ENCODE measurements at places on chromosomes 16 and 17.

- DNase-seq: no peak
Observed at GRCh38 chr17:39706921-39707337, 7.1 kb downstream of the ERBB2 start.

DNA sequence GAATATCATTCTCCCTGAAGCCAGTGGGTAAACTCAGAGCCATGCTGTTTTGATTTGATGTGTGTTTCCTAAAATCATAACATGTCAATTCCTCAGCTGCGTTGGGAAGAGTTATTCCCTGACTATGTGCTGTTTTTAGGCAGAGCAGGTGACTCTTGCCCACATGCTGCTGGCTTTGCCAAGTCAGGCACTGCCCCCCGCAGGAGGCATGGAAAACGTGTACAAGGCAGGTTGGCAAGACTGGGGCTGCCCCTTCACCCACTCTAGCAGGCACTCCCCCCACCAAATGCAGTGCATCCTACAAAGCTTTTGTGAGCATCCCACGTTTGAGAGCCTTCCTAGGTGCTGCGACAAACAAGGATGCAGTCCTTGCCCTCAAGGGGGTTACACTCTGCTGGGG lies 38.3 kb upstream of the NAT9 start:
- DNase-seq: no peak

- no peak for DNase-seq
Observed at GRCh38 chr17:48515925-48516900, 14.6 kb downstream of the HOXB1 start.

DNA sequence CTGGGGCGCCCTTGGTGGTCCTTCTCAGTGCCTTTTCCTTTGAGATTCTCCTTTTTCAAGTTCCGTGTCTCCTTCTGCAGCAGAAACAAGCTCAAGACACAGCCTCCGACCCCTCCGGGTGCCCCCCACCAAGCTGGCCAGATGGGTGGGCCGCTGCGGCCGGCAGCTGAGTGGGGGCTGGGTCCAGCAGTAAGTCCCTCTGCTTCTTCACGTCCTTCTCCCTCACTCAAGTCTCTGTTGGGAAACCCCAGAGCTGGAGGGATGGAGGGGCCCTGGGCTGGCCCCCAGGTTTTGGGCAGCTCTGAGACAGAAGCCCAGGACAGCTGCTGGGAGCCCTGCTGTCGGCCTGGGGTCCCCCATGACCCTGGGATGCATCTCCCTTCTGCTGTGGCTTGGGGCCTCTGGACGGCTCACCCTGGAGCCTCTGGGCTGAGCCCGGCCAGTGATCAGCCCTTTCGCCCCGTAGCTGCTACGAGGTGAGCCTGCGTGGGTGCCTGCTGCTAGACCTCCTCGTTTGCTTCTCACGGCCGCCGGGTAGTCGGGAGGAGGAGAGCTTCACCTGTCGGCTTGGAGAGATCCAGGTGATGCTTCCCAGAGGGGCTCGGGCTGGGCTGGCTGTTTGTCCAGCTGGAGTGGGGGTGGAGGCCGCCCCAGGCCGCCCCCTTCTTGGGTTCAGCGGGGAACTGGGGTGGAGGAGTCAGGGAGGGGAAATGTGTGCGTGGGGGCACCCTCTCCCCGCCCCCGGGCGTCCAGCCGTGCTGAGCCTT lies 10.7 kb downstream of the ENGASE start:
- DNase-seq: no peak

- no peak for DNase-seq
Observed at GRCh38 chr17:66172691-66173223, 19.2 kb downstream of the CEP112 start.

DNA sequence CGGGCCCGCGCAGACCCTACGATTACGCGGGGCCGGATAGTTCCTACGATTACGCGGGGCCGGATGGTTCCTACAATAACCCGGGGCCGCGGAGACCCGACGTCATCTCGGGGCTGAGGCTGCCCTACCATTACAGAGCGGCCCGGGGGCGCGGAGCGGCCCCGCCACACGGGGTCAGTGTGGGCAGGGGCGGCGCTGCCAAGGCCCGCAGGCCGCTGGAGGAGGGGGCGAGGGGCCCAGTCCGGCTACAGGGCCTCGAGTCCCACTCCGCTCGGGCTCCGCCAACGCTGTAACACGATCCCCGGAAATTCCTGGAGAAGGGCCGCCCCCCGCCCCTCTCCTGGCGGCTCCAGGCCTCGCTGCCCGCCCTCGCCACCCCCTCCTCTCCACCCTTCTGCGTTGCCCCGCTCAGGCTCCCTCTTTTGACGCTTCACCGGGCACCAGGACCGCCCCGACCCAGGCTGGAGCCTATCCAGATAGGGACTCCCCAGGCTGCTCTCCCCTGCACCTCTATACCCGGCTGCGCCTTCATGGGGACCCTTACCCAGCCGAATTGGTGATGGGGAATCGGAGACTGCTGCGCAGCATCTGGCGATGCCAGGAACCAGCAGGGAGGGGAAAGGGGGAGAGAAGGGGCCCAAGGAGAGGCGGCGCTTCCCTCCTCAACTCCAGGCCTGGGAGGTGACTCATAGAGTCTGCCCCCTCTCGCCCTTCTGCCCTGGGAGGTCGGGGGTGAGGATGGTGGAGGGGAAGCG lies at the start of gene RAB34:
Gene RAB34, minus strand, starts transcription at position 291 of the 755 bp plus-strand sequence. CDS start 602 bp downstream, outside the sequence.
- no peak for DNase-seq

DNA sequence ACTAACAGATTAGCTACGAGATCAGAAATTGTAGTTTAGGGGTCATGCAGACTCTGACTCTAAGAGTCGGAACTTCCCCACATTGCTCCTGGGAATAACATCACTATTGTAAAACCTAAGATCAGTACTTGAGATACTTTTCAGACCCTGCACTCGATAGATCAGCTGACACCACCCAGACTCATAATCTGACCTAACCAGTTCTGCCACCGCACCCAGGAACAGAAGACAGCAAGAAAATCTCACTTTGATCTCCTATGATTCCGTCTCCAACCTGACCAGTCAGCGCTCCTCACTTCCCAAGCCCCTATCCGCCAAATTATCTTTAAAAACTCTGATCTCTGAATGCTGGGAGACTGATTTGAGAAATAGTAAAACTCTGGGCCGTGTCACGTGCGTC lies 27.2 kb upstream of the ASGR2 start:
- DNase-seq: no peak

DNA sequence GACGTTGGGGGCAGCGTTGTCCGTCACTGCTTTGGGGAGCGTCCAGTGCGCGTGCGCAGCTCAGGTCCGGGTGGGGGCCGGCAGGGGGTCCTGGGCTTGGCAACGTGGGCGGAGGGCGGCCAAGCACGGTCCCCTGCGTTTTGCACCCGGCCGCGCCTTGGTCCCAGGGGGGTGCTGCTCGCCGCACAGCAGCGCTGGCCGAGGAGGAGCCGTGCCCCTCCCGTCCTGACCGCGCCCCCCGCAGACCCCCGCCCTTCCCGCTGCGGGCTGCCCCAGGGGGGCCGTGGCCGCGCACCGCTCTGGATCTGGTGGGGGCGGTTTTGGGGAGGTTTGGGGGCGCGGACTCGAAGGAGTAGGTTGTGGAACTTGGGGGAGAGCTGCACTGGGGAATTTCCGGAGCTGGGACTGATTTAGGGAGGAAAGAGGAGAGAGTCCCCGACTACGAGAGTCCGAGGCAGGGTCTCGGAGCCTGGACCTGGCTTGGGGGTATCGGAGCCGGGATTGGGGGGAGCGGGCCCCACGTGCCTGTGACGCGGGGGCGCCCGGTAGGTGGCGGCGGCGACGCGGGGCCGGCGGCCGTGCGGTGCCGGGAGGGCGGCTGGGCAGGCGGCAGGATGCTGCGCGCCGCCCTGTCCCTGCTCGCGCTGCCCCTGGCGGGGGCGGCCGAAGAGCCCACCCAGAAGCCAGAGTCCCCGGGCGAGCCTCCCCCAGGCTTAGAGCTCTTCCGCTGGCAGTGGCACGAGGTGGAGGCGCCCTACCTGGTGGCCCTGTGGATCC lies at the start of gene SLC9A5:
Gene SLC9A5, plus strand, starts transcription at position 579 of the 777 bp plus-strand sequence. Its CDS starts 36 bp downstream, at position 615.
- DNase-seq: no peak

GRCh38 chr17:73196500-73196899 lies 3.6 kb downstream of the COG1 start:
- no peak for DNase-seq

GRCh38 chr17:45104497-45104896 lies 27.8 kb downstream of the PLCD3 start:
- DNase-seq: no peak

DNA sequence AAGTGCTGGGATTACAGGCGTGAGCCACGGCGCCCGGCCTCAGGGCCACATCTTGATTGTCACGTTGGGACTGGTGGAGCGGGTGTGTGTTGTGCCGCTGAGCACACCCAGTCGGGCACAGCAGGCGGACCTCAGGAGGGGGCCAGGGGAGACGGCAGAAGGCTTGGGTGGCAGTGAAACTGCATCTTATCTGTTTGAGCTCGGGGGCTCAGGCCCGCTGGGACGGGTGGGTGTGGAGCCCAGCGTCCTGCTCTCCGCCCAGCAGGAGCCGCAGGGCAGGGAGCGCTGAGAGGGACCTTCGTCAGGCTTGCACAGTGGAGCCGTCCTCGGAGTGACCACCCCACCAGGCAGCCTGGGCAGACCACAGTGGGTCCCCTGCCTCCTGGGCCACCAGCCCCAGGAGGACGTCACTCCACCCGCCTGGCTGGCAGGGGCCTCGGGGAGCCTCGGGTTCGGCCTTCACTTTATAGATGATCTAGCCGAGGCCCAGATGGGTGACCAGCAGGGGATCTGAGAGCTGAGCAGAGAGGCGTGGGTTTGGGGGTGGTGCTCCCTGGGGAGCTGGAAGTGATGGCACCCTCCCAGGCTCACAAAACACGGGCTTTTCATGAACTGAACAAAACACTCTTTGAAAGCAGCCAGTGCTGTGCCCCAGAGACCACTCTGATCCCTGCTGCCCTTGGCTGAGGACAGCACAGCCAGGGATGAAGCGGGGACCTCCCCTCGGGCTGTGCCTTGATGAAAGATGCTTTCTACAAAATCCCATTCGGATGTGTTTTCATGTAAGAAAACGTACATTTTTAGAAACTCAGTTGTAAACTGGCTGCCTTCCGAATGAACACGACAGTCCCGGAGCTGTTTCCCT lies 181.1 kb downstream of the SEC14L1 start:
- DNase-seq: no peak

GRCh38 chr16:15811481-15812400 lies 45.1 kb downstream of the MYH11 start:
- no peak for DNase-seq

GRCh38 chr17:79911430-79912399 lies 72.5 kb upstream of the CBX4 start:
- no peak for DNase-seq

GRCh38 chr17:31508288-31509094 lies 117.0 kb downstream of the RAB11FIP4 start:
- DNase-seq: no peak

DNA sequence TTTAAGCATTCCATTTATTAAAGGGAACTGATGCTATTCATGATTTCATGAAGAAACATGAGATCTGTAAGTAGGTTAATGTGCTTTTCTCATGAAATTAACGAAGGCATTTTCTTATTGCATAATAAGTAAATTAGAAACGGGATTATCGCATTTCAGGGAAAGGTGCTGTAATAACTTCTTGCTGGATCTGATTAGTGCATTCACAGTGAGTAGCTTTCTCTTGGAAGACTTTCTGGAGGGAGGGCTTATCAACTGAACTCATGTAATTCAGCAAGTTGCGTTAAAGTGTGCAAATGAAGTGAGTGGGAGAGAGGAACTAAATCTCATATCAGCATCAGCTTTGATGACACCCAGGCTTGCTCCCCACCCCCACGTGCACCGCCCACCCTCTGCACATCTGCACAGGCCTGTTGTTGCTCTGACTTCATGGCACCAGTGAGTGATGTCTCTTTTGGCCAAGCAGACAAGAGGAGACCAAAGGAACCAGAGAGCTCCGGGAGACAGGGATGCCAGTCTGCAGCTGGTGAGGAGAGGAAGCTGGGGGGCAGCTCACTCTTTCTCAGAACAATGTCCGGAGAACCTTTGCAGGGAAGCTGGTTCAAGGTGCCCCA lies 26.3 kb upstream of the GAS7 start:
- no peak for DNase-seq

DNA sequence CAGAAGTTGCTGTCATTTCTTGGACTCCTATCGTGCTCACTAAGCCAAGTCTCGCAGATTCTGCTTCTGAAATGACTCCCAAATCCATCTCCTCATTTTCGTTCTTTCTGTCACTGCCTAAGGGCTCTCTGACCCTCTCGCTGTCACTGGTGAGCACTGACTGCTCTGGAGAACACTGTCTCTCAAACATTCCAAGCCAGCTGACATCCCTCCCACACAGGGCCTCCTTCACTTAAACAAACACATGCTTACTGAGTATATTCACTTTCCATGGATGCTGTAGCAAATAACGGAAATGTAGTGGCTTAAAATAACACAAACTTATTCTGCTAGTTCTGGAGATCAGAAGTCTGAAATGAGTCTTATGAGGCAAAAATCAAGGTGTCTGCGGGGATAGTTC lies 18.8 kb downstream of the CACNG1 start:
- DNase-seq: no peak

- DNase-seq: no peak
Observed at GRCh38 chr17:80045703-80046102, 9.3 kb downstream of the CCDC40 start.

- no peak for DNase-seq
Observed at GRCh38 chr16:67613808-67614207, 31.1 kb upstream of the CARMIL2 start.

DNA sequence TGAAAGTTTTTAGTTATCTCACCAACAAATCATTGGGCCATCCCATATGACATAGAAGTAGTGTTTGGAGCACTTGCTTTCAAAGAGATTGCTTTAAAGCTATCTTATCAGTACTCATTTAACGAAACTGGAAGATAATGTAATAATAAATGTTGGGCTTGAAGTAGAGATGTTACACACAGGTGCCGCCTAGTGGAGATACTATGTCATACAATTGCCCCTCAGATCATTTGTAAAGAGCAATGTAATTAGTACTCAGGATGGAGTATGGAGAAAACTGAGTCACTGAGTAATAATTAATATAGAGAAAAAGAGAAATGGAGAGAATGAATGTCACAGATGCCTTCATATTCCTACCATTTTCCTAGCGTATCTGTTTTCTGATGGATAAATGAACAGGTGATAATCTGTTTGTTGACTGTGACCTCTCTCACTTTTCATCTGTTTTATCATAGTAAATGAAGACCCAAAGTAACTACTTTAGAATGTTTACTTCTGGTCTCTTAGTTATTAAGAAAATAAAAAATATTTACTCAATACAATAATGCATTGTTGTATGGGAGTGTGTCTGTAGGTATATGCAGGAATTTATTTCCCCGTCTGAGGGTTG lies 80.4 kb downstream of the EFCAB5 start:
- DNase-seq: no peak

GRCh38 chr17:34135841-34136240 lies 119.2 kb upstream of the CCL2 start:
- DNase-seq: no peak

DNA sequence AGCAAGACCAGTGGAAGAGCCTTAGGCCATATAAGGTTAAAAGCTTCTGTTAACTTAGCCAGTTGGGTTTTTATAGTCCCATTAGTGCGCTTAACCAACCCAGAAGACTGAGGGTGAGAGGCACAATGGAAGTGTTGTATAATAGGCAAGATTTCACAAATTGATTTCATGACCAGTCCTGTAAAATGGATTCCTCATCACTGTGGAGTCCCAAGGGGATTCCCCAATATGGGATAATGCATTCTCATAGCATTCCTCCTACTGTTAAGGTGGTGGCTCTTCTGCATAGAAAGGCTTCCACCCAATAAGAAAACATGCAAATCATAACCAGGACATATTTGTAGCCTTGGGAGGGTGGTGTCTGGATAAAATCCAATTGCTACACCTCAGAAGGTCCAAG lies 22.1 kb upstream of the B4GALNT2 start:
- no peak for DNase-seq
